ENCODE measurements at places on chromosomes 7 and 10. TPM values are rescaled to one million over a fixed set of nuclear protein-coding genes. Genes with fewer than 3 reads are reported as not detected.

CTAGE6 gene
- not detected for total RNA-seq

FAS gene
- 5.1 TPM for total RNA-seq

DMBT1 gene
- total RNA-seq = 0.08 TPM

PPP1R9A gene
- 42.8 TPM for total RNA-seq

IFRD1 gene
- 51.2 TPM for total RNA-seq

TAS2R4 gene
- total RNA-seq = 0.54 TPM

TAS2R3 gene
- total RNA-seq = 0.35 TPM

SPAM1 gene
- 0.24 TPM for total RNA-seq

OR2A42 gene
- total RNA-seq = not detected

FXYD4 gene
- total RNA-seq = not detected

HKDC1 gene
- not detected for total RNA-seq

CACUL1 gene
- total RNA-seq = 31.6 TPM

LRIT1 gene
- total RNA-seq = not detected

CCDC146 gene
- 4.3 TPM for total RNA-seq

NANOS1 gene
- total RNA-seq = 10.3 TPM

UNCX gene
- total RNA-seq = not detected

OR6V1 gene
- total RNA-seq = not detected

ELFN1 gene
- 7.4 TPM for total RNA-seq

CALCR gene
- not detected for total RNA-seq

CCDC126 gene
- total RNA-seq = 10.1 TPM

MRLN gene
- not detected for total RNA-seq

STEAP1 gene
- 6.5 TPM for total RNA-seq

BHLHA15 gene
- not detected for total RNA-seq

SAMD9L gene
- 4.1 TPM for total RNA-seq

TACR2 gene
- 0.13 TPM for total RNA-seq

LLCFC1 gene
- not detected for total RNA-seq

Measured in cardiac septum (tissue), 1 donor.